ENCODE measurements at places on chromosomes 3 and 15.

DNA sequence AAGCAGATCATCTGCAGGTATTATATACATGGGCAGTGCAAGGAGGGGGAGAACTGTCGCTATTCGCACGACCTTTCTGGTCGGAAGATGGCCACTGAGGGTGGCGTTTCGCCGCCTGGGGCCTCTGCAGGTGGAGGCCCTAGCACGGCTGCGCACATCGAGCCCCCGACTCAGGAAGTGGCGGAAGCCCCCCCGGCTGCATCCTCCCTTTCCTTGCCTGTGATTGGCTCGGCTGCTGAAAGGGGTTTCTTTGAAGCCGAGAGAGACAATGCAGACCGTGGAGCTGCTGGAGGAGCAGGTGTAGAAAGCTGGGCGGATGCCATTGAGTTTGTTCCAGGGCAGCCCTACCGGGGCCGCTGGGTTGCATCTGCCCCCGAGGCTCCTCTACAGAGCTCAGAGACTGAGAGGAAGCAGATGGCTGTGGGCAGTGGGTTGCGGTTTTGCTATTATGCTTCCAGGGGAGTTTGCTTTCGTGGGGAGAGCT is 639 bp downstream of the MKRN3 start:
- no peak for DNase-seq

GRCh38 chr15:64842096-64842939 is 603 bp downstream of the PLEKHO2 start:
- no peak for DNase-seq

GRCh38 chr3:127137757-127138536 is 55.0 kb upstream of the PRR23E start:
- no peak for DNase-seq

DNA sequence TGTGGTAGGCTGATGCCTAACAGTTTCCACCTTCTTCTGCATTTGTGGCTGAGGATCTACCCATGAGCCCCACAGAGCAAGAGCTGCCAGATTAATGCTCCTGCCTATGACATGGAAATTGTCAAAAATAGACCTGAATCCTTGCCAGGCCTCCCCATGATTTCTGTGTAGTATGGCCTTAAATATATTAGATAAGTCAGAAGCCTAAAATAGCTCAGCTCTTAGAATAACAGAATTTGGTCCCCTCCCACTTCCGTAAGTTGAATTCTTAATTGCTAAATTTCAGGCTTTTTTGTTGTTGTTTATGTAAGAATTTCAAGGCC is 129.0 kb downstream of the SERPINI1 start:
- DNase-seq: no peak

- no peak for DNase-seq
Measured at GRCh38 chr15:28111543-28111942, 12.4 kb upstream of the OCA2 start.

GRCh38 chr3:69913422-69913821 is 86.1 kb upstream of the SAMMSON start:
- DNase-seq: no peak

GRCh38 chr3:64518950-64519349 is 168.8 kb downstream of the ADAMTS9 start:
- DNase-seq: no peak

- DNase-seq: no peak
Measured at GRCh38 chr3:31157047-31157694, 262.7 kb upstream of the GADL1 start.

GRCh38 chr15:49881433-49881832 is 237.6 kb downstream of the ATP8B4 start:
- DNase-seq: no peak

DNA sequence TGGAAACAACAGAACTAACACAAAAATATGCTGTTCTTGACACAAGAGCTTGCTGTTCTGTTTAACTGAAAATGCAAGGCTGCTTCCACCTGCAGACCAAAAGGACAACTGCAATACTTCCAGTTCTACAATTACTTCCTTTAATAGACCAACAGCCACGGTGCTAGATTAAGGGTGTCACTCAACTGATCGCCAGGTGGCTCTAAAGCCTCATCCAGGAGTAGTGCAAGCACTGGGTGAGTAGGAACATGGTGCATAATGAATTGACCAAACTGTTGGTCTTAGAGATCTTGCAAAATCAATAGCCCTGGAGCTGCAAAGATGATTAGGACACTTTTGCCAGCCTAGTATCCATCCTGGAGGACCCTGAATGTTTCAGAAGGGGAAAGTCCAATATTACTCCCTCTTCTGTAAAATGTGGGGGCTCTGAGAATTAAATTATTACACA is 3.6 kb upstream of the CLDN16 start:
- DNase-seq: no peak

- DNase-seq: no peak
Measured at GRCh38 chr3:104428337-104428925, 938.3 kb upstream of the ALCAM start.

- no peak for DNase-seq
Measured at GRCh38 chr3:138919325-138919724, 27.6 kb downstream of the FOXL2 start.

GRCh38 chr15:58391088-58391487 is 40.7 kb upstream of the LIPC start:
- DNase-seq: no peak

GRCh38 chr15:51938286-51938685 is 33.3 kb downstream of the LEO1 start:
- no peak for DNase-seq

DNA sequence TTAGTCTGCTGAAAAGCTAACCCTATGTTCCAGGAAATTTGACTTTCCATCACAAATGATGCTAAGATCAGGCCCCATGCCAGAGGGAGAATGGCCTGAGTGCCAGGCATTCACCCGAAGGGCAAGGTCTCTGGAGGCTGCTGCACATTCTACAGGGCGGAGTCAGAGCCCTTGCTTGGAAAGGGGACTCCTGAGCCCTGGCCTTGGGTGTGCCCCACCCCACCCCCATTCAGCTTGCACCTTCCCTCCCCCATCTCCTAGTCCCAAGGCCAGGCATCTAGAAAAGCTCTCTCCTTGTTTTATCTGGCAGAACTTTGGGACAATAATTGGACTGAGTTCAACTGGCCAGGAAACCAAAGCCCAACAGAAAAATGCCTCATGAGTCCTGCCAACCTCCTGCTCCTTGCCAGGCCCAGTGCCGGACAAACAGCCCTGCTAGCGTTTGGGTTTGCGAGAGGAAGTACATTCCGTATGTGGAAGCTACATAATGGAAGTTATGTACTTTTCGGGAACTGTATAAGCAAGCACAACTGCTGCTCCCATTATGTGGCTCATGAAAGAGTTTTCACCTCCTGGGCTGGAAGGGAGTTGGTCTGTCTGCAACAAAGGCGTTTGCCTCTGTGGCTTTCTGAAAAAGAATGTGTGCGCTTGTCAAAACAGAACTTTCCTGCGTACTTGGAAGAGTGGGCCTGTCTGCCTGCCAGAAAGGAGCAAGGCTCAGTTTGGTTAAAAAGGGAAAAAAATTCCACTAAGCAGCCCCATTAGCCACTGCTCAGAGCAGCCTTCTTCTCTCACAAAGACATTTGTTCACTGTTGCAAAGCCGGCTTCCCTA is 321.5 kb upstream of the CTNNB1 start:
- no peak for DNase-seq

DNA sequence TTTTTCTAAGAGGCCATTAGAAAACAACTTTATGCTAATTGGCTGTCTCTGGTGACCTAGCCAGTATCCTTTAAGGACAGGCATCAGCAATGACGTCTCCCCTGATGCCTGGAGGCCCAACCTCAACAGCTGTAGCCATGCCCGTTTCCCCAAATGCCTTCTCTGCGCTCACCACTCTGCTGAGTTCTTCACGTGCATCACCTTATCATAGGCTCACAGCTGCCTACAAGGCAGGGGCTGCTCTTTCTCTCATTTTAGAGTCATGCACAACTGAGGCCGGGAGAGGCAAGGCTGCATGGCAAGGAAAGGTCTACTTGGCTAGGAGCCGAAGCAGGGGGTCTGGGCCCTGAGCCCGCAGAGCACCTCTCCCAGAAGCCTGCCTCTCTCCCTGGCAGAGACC is 43.9 kb upstream of the SEC13 start:
- no peak for DNase-seq

DNA sequence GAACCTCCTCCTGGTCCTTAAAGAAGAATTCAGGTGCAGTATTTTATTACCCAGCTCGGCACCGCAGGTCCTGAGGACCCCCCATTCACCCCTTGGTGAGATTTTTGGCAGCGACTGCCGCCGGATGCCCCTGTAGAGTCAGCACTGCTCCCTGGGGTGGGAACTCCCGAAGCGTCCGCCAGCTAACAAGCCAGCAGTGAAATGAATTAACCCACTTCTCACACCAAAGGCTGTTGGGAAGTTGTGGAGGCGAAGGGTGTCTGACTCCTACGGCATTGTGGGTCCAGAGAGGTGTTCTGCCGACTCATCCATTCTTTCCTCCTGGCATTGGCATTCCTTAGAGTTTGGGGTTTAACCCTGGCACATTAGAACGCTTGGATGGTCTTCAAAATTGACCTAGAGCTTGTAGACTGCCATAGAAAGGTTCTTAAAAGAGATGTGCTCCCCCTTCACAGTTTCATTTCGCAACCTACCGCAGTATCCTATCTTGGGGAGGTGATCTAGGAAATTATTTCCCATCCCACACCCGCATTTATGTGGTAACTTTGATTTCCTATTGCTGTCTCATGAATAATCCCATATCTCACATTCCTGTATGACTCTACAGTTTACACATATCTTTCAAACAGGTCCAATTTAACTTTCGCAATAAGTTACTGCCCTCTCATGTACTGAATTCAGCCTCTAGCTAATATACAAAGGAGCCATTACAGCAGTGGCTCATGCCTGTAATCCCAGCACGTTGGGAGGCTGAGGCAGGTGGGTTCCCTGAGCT is 879 bp upstream of the EIF5A2 start:
- DNase-seq: no peak

- DNase-seq: no peak
Measured at GRCh38 chr3:125001557-125002413, 54.0 kb downstream of the HEG1 start.

- no peak for DNase-seq
Measured at GRCh38 chr3:129378949-129379348, 49.5 kb downstream of the EFCAB12 start.

- DNase-seq: no peak
Measured at GRCh38 chr3:174223042-174223441, 636.1 kb upstream of the NAALADL2 start.

DNA sequence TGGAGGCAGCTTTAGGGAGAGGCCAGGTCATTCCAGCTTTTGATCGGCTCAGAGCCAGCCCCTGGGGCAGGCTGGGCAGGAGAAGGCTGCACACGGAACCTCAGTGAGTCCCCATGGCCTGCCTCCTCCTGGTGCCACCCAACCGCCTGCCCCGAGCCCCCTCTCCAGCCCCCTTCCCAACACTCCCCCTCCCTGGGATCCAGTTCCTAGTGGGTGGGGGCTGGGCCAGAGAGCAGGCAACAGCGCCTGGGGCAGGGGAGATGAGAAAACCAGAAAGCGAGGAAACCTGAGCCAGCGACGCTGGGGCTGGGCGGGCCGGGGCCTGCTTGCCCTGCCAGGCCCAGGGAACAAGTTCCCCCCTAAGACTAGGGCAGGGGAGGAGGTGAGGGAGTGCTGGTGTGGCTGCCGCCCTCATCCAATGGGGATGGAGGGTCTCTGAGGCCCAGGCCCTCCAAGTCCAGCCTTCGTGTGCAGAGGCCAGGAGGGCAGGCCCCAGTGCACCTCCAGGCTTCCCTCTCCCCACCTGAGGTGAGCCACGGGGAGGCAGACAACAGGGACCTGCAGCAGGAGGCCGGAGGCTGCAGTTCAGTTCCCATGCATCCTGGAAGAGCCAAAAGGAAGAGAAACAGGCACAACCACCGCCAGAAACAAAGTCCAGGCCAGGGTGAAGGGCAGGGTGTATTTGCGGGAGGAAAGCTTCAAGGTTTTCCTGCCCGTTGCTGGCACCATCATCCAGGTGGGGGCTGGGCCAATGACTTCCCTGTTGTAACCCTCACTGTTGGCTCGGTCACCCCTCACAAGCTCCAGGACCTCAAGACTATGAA is 4.0 kb upstream of the SEMA3F start:
- no peak for DNase-seq

GRCh38 chr3:143348486-143349327 is 229.1 kb downstream of the CHST2 start:
- no peak for DNase-seq

- no peak for DNase-seq
Measured at GRCh38 chr3:178367817-178368617, 168.2 kb upstream of the KCNMB2 start.

DNA sequence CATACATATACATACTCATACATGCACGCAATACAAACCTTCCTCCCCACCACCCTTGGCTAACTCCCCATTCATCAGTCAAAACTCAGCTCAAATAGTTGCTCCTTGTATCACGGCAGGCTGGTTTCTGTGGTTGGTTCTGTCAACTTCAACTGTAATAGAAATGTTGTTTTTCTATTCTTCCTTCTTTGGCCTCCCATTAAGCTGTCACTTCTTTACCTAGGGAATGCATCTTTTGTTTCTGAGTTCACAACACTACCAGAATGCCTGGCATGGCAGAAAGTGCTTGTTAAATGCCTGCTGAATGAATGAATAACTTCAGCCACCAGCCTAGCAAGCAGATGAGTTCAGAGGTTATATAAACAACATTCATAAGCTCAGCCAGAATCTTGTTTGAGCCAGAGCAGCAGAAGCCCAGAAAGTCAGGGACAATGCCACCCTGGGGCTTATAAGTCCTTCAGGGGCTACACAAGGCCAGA is 63.1 kb downstream of the B3GALNT1 start:
- no peak for DNase-seq

DNA sequence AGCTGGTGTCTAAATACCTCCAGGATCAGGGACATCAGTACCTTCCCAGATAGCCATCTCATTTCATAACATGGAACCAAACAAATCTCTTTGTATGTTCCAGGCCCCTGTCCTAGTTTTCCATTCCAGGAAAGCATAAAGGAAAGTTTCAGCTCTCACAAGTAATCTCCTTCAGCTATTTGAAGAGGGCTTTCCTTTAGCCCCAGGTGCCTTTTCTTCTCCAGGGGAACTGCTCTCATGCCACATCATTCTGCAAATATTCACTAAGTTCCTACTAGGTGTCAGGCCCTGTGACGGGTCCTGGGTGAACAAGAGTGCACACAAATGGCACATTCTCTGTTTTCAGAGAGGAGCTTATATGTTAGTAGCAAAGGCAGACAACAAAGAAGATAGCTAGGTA is 136.1 kb downstream of the ADAMTS9 start:
- no peak for DNase-seq

DNA sequence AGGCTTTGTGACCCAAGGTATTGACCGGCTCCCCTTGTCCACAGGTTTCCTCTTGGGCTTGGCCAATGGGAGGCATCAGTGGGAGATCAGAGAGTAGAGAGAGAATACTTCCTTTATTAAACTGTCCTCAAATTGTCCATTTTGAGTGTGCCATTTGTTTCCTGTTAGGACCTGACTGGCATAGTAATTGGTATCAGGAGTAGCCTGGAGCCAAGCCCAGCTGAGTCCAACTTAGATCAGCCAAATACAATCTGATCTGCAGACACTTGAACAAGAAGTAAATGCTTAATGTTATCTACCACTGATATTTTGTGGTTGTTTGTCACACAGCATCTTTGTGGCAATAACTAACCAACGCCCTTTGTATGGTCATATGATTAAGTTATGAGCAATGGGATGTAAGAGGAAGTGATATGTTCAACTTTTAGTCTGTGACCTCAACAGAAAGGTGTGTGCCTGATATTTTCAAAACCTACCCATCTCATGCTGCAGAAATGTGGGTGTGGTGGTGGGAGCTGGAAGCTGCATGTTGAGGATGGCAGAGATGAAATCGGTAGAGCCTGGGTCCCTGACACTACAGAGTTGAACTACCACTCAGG is 13.3 kb downstream of the MYD88 start:
- DNase-seq: no peak
